Cardiac muscle cell (in vitro differentiated cells and primary cell): ENCODE measurements at places on chromosomes 6 and 20.
A peak's percentile ranks its signal among the peaks of the same experiment; 100 is the strongest.

GRCh38 chr6:6588064-6588923 lies at the start of gene LY86:
Gene LY86 (plus strand): TSS chr6:6588720. CDS start chr6:6588735, 15 bp downstream.
- DNase-seq = no peak

DNA sequence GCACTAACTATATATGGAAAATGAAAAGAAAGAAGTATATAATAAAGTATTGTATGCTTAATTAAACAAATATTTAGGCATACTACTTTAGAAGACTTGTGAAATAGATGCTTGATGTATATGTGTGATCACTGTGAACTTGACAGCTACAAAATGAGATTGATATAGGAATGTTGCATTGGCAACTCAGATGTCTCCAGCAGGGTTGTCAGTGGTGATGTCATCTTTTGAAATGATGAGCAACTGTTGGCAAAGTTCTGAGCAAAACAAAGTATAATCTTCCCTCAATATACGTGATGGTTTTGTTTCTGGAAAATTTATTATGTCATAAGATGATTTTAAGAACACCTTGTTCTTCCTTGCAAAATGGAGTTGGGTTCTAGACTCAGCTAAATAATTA lies 133.8 kb downstream of the ARID1B start:
- DNase-seq = no peak

- peak; percentile 71 for DNase-seq
These were observed 65.9 kb downstream of the FAM135A start for GRCh38 chr6:70479236-70479635.

DNA sequence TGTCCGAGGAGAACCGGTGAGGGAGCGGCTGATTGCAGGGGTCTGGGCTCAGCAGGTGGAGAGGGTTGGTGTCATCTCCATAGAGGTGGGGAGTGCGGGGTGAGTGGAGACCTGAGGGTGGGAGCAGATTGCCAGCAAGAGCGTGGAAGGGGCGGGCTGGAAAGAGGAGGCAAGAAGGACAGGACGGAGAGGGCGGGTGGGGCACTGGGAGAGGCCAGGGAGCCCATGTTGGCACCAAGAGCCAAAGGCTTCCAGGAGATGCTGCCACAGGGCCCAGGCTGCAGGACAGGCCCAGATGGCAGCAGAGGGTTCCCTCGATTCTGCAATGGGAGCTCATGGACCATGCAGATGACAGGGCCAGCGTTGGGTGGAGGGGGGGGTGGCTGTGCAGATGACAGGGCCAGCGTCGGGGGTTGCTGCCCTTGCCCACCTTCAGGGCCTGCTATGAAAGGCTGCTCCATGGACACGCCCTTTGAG lies 105.4 kb downstream of the TMEM242 start:
- no peak for DNase-seq

- no peak for DNase-seq
These were observed 151.3 kb upstream of the ZFP64 start for GRCh38 chr20:52342913-52343312.

- no peak for DNase-seq
These were observed 94.6 kb downstream of the BCAS1 start for GRCh38 chr20:53975761-53976160.

- DNase-seq = no peak
These were observed 476 bp downstream of the MEA1 start for GRCh38 chr6:43013097-43013842.

DNA sequence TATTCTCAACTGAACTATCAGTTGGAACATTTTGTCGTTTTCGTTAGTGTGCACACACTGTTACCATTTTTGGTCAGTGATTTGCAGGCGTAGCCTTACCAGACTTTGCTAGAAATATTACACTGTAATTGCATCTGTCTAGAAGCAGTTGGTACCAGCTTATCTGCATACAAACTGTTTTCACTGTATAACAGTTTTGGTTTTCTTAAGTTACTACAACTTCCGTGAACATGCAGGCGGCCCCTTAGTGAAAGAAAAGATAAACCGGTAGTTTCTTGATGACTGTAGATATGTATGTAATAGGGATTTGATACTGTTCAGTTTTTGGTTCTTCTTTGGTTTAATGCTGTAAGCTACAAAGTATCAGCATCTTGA lies 1.3 kb downstream of the DSTN start:
- peak; percentile 41 for DNase-seq
